ENCODE measurements at places on chromosomes 2 and 18.

DNA sequence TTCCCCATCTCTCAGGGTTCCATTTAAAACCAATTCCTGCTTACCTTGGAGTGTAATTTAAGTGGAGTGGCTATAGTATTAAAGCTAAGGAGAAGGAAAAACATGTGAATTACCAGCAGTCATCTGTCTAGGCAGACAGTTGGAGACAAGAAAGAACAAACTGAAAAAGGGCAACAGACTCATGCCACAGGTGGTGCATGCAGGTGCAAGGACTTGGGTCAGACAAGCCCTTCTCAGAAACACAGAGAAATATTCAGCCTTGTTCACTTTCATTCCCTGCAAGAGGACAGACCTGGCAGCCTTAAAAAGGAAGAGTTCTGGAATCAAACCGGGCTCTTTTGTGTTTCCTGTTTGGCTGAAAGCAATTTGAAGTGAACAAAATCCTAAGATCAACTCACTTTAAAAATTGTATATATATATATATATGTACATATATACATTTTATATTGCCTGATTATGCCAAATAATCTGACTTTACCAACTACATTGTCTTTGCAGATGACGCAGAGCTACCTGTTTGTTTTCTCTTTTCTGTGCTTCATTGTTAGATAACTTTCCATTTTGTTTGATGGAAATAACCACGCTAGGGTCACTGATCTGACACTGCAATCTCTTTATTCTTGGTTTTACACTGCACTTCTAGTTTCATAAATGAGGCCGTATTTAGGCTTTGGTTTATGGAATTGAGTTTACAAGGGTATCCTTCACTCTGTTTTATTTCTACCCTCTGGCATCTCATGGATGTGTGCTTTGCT lies 35.1 kb upstream of the VPS54 start:
- no peak for DNase-seq

GRCh38 chr2:237983922-237984321 lies 17.1 kb downstream of the UBE2F start:
- DNase-seq = no peak

GRCh38 chr2:121436918-121437317 lies 93.8 kb upstream of the RNU4ATAC start:
- DNase-seq = no peak

- no peak for DNase-seq
Measured at GRCh38 chr2:20585710-20586594, 64.9 kb downstream of the HS1BP3 start.

GRCh38 chr2:85582492-85582891 lies 1.7 kb upstream of the VAMP5 start:
- no peak for DNase-seq

DNA sequence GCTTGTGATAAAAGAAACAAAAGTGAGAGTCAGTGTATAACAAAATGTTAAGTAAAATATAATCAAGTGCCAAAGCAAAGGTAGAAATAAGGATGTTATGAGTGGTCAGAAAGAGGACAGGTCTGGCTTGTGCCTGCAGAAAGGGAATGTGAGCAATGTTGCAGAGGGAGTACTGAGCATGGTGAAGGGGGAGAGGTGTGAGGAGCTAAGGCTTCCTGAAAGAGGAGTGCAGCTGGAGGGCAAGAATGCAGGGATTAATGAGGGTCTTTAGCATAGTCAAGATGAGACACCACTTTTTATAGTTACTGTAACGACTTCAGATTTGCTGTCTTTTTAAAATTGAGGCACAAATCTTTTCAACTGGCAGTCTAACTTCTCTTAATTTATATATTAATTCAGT lies 22.0 kb upstream of the FIGN start:
- DNase-seq = no peak

DNA sequence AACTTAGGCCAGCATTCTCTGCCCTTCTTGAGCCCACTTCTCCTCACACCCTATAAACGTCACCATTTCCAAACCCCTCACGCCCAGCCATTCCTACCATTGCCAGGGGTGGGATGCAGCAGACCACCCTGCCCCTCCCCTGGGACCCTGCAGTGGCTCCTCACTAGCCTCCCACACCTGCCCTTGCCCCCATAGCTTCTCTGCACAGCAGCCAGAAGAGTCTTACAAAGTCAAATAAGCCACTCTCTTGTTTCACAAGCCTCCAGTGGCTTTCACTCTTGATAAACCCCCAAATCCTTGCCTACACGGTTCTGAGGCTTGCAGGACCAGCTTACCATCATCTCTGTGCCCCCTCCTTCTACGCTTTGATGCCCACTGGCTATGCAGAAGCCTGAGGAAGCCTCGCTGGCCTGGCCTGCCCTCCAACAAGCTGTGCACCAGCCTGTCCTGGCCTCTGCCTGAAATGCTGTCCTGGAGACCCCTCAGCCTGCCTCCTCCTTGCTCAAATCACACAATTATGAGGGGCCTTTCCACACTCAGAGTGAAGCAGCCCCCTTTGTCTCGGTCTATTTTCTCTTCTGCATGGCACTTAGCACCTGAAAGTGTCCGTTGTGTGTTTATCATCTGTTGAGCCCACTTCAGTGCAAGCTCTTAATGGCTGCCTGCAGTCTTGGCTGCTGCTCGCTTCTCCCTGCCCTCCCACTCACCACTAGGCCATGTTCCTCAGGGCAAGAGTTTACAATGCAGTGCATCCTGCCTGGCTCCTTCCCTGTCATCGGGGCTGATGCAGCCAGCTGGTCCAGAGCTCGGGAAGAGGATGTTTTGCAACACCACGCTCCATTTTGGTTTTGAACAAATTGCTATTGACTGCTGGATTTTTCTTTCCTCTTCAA lies 82.6 kb upstream of the RGPD5 start:
- DNase-seq = no peak

DNA sequence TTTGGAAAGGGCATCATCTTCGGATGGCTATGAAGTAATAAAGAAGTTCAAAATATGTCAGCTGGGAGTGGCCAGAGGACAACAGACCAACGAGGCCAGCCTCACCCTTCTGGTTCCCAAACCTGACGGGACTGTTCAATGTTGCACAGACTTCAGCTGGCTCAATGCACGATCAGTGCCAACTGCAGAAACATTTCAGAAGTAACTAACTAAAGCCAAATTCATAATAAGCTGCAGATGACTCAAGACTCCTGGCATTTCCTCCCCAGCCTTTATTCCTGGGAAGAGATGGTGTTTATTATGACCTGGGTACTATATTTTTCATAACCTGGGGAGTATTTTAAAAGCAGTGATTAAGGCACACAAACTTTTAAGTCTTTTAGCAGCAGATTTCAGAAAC lies 3.8 kb upstream of the ATP6V1C2 start:
- no peak for DNase-seq

GRCh38 chr2:146246736-146247523 lies 1597.9 kb upstream of the ACVR2A start:
- no peak for DNase-seq

DNA sequence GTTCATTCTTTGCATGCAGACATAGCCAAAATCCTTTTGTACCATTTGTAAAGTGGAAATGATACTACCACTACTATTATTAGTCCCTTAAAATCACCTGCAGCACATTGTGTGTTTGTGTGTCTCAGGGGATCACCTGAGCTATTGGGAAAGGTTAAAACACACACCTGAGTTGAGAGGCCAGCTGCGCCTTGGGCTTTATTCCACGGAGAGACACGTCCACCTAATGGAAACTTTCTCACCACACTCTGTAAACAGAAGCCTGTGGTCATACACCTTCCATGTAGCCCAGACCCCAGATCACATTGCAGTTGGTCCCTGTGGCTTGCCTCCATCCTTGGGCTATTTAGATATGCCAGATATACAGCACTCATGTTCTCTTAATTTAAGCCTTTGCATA lies 81.8 kb upstream of the SH3BP4 start:
- no peak for DNase-seq

DNA sequence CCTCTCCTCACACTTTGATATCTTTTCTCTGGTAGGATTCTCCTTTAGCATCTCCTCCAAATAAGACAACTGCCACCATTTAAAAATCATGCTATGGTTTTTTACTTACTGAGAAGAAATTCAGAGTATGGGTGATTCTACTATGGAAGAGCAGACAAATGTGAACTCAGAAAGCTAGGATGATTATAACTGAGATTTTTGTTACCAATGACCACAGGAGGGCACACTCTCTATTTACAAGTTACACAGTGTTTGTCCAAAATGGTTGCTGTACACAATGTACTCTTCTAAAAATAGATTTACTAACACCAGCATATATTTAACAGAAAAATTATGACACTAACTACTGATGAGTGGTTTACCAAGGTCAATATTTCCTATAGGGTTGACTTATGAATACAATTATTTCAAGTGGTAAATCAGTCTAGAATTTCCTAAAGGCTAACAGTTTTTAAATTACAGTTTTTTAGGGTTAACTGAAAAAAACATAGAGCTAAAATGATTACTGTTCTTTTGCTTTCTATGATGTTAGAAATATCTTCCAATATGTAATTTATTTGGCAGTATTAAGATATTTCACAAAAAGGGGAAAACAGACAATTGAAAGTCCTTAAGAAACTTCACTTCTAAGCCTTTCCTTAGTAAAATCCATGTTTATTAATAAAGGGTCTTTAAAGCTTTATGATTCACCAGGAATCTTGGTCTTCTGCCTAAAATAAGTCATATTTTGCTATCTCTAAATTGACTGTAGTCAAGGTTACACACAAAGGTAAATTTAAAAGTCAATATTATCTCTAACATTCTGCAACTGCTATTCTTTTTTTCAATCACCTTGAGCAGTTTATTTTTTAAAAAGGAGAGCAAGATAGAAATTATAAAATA lies 57.2 kb downstream of the MAP4K3 start:
- DNase-seq = peak; percentile 36

DNA sequence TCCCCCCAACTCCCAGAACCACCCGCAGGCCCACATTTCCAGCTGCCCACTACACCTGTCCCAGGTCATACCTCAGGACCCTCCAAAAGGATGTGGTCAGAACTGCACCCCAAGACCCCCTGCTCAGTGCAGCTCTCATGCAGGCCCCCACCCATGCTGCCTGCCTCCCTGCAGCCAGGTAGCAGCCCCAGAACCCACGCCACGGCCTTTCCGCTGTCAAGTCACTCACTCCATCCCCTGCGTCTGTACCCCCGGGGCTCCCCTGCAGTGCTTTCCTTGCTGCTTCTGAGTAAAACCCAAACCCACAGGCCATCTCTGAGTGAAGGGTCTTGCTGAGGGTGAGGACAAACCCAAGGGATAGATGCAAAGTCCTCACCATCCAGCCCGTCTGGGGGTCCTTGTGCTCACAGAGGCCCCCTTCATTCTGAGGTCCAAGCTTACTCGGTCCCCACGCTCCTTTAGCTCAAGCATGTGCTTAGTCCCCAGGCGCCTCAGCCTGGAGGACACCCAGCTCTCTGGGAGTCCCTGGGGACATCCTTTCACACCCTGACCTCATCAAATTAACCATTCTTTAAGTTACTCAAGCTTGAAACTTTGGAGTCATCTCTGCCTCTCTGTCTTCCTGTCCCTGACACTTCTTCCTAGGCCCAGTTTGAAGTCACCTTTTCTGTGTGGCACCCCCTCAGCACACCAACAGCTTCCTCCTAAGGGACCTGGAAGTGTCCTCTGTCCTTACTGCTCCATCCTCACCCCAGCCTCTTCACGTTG lies 130.1 kb downstream of the SMAD7 start:
- DNase-seq = no peak

DNA sequence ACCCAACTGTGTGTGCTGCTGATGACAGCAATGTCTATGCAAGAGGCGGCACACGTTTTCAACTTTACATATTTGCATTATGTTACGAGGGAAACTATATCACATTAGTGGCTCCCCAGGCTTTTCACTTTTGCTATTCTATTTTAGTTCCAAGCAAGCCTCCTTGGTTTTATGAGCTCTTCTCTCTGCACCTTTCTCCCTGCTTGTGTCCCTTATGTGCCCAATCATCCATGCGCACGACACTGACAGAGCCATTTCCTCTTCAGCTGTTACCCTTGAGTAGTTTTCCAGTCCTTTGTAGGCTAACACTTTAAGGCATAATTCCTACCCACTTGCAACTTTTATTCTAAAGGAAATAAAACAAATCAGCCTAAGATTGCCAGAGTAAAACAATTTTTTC lies 154.3 kb downstream of the TCF4 start:
- no peak for DNase-seq

DNA sequence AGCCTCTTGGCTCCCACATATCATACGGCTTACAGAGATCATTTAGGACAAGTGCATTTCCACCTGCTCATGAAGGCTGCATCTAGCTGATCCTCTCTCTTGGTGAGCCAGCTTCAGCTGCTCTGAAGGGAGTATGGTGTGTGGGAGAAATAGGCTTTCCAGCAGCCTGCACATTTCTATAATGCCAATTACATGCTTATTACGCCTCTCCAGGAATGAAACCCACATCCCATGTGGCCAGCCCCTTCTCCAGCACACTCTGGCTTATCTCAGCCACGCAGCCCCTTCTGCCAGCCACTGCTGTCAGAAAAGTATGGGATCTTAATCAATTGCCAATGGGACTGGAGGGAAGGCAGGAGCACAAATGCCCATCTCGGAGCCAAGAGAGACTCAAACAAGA lies 117.5 kb downstream of the GALNT14 start:
- DNase-seq = no peak

- no peak for DNase-seq
Measured at GRCh38 chr2:126639276-126639675, 16.7 kb upstream of the GYPC start.

DNA sequence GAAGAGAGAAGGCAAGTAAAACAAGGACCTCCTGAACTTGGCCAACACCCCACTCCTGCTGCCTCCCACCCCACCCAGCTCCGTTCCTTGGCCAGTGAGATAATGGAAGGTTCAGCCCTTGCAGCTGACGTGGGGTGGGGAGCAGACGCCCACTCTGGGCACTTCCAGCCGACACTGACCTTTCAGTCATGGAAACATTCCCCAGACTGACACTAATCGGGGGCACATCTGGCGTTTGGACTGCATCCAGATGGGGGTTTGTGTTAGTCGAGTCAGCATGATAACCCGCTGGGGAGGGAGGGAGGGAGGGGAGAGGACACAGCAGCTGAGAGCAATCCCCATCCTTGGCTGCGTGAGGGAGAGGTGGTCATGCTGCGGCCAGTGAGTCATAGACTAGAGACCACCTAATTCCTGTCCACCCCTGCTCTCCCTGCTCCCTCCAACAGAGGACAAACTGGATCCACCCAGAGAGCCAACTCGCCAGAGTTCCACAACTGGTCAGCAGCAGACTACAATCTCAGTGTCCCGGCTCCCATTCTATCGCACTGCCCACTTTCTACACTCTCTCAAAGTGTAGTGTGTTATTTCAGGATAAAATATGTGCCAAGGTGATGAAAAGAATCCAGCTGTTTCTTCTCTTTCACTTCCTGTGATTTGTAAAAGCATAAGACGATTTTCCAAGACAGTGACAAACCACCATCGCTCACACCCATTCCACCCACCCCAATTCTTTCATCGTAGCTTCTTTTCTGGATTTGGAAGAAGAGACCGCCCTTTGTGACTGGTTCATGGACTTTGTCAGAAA lies 115.4 kb upstream of the PKDCC start:
- DNase-seq = no peak

- no peak for DNase-seq
Measured at GRCh38 chr2:64462940-64463700, 9.2 kb downstream of the LGALSL start.

DNA sequence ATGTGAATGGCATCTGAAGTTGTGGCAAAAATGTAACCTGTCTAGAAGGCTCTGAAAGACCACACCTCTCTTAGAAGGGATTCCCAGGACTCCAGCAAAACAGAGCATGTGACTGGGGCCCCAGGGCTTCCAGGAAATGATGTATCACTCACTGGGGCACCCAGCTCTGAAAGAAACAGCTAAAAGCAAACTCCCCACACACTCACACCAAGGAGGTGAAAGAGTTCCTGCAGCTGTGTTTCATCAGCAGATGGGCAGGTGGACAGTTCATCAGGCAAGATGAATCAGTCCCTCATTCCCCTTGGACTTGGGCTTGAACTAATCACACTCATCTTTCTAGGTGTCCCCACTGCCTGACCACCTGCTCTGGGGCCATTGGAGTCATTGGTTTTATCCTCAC lies 76.2 kb downstream of the CCBE1 start:
- DNase-seq = no peak
